Hematopoietic multipotent progenitor cell treated with erythropoietin and hydrocortisone succinate and interleukin-3 and kit ligand, for 4 days (in vitro differentiated cells): ENCODE measurements at places on chromosomes 16 and 17.

DNA sequence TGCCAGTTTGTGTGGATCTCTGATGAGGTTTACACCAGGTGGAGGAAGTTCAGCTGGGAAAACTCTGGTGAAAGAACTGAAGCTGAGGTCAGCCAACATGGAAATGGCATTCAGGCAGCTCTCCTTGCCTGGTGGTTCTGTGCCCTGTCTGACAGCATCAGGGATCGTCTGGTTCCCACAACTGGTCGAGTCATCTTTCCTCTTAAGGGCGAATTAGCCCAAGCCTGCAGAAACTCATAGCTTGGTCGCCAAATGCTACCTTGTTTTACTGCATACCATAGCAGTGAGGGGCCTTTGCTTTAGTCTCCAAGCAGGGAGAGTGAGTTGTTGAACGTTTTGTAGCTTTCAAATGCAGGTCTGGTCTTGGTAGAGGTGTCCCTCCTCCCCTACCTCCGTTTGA is 7.2 kb downstream of the PLCG2 start:
- DNase-seq, result no peak

GRCh38 chr17:6420173-6420641 is 14.7 kb downstream of the AIPL1 start:
- DNase-seq, result peak; percentile 46

DNA sequence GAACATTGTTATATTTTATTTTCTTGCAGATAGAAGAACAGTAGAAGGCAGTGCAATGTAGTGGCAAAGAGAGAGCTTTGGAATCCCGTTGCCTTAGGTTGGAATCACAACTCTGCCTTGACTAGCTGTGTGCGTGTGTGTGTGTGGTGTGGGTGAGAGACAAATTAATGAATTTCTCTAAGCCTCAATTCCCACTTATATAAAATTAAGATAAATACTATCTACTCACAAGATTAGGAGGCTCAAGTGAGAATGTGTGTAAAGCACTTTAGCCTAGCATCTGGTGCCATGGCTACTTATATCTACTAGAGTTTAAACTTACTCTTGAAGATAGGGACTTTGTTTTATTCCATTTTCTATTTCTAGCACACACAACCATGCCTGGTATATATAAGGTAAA is 12.8 kb downstream of the CPD start:
- no peak for DNase-seq

DNA sequence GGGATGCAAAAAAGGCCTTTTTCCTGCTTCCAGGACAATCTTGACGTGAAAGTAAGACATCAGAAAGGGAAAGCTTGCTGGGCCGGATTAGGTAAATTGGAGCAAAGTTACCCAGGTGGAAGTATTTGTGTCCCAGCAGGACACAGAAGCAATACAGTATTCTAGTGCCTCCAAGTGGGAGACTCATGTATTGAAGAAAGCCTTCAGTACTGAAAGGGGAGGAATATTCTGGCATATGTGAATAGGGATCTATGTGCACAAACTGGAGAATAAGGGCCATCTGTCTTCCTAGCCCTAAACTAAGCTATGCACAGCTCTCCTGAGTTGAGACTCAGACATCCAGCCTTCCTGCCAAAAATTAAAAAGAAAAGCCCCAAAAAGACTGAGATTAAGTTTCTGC is 327.3 kb upstream of the CDH8 start:
- DNase-seq, result no peak

DNA sequence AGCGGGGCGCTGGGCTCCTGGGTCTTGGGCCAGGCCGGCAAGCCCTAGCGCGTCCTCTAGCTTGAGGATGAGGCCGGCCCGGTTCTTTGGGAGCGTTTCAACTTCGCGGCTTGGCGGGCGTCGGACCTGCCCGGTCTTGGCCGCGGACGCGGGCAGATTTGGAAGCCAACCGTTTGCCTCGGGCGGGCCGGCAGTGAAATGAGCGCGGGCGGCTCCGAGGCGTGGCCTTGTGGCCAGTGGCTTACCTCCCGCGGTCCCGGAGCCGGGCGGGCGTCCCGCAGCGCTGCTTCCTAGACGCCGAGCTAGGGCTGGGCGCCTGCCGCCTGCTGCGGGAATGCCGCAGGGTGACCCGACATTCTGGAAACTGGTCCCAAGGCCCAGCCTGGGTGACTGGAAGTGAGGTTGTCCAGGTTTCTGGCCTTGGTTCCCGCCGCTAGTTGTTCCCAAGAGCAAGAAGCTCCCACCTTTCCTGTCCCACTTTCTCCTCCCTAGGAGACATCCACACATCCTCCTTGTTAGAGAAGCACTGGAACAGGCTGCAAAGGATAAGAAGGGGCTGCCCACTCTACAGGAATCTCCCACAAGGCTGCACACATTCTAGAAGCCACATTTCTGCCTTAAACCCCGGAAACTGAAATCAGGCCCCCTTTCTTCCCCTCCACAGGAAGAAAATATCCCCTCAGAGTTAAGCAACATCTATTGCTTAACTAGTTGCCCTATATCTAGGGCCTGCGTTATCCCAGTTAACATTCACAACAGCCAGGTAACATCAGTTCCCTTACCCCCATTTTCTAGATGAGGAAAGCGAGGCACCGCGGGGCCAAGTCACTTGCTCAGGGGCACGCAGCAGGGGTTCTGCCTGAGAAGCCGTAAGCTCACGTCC is 4.5 kb upstream of the CBX8 start:
- DNase-seq, result no peak

DNA sequence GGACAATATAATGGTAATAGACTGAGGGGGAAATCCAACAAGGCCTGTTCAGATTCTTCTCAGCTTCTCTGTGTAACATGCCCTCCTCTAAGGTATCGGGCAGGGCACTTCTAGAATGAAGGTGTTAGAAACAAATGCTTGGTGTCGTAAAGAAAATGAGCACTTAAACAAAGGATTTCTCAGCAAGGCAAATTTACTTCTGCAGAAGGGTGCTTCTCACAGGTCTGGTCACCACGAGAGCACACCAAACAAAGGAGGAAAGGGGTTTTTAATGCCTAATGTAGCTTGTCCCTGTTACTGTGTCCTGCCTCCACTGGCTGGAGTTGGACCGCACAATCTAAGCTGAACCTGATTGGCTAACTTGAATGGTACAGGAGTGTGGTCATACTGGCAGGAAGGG is 642.6 kb upstream of the CDH8 start:
- no peak for DNase-seq

DNA sequence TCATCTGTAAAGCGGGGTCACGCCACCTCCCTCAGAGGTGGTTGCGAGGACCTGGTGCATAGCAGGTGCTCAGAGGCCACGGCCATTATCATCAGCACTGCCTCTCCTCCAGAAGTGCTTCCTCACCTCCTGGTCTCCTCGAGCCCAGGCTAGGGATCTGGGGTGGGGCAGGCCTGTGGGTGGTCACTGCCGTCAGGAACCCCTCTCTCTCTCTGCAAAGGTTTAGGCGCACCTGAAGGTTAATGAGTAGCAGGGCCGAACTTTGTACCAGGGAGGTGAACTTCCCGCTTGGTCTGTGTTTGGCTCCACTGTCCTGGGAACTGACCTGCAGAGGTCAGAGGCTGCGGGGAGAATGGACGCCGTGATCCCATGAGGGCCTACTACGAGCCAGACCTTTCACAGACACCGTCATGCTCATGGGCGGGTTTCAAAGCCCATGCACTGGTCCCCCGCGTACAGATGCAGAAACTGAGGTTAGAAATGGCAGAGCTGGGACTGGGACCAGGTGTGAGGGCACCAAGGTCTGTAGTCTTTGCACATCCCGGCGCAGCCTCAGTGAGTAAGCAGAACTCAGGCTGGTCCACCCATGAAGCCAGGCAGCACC is 13.8 kb downstream of the JUP start:
- no peak for DNase-seq

DNA sequence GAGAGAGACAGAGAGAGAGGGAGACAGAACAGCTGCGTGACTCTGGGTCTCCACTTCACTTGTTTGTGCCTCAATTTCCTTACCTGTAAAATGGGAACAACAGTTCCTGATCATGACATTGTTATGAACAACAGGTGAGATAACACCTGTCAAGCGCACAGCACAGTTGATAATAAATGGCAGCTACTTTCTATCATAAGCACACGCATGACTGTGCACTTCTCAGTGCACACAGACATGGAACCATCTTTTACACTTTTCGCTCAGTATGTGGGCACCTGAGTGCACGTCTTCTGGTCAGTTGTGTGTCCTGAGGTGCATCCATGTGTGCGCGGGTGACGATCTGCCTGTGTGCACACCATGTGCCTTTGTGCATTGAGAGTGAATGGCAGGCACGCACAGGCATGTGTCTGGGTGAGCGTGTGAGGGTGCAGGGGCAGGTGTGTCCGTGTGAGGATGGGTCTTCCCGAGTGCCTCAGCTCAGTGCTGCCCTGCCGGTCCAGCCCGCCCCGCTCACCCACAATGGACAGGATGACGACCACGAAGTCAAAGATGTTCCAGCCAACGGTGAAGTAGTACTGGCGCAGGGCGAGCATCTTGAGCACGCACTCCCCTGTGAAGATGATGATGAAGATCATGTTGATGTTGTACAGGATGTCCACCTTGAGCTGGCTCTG is 10.3 kb upstream of the CD79B start:
- no peak for DNase-seq

- no peak for DNase-seq
Measured at GRCh38 chr16:84153660-84154214, 8.6 kb downstream of the DNAAF1 start.

DNA sequence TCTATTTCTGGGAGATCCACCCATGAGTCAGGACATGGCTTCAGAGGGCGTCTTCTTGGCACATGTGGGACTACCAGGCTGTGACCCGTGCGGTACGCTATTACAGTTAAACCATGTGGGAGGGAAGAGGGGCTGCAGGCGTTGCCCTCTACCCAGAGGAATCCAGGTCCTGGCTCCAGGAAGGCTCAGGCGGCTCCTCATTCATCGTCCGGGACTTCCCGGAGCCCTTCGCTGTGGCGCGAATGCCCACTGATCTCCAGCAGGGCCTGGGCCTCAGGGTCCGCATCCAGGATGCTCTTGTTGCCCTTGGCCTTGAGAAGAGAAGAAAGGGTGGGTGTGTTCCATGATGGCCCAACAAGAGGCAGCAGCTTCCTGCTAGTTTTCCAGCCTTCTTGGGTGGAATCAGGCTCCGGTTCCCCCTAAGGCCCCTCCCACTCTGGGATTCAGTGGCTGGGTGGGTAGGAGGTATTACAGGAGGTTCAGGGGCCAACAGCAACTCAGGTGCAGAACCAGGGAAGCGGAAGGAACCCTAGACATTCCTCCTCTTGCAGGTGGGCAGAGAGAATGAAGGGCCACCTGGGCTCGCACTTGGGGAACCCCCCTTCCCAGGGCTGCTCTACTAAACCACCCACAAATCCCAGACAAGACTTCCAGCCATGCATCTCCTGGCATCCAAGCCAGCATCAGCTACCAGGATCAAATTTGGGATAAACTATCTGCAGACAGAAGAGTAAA is 24.6 kb downstream of the MEAK7 start:
- no peak for DNase-seq

DNA sequence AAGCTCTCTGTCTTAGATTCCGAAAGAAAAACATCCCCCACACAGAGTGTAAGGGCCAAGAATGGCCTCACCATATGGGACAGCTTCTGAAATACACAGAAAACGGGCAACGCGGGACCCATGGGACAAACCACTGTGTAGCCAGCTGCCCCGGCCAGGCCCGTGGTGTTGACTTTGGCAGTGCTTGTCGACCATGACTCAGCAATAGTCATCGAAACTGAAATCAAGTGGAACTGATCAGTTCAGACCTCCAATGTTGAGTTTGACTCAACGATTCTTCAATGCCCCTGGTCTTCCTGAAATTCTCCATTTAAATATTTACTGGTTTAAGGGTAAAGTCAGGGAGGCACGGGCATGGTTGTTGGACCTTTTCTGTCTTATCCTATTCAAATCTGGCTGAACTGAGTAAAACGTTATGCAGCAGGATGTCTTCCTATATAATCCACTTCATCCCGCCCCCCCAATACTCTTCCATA is 27.5 kb downstream of the ZFHX3 start:
- peak; percentile 27 for DNase-seq

DNA sequence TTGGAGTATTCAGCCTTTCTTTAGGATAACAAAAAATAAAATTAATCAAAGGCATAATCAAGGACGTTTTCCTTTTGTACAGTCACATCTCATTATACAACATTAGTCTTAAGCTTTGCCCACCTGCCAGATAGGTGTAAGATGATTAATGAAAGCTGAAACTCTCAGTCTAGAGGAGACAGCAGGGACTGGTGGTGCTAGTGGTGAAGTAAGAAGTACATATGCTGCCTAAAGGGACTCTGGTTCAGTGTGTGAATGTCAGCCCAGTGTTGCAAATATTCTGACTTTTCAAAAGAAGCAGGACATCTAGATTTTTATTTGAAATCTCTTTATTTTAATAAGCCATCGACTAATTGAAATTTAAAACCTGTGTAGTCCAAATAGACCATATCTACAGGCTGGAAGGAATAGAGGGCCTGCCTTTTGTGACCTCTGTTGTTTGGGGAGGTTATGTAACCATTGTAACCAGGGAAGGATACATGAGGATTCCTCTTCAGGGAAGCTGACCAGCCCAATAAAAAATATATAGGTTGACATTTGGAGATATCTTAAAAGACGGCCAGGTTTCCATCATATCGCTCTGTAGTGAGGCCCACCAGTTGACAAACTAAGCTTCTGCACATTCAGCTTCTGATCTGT is 54.1 kb downstream of the FTO start:
- DNase-seq, result no peak

DNA sequence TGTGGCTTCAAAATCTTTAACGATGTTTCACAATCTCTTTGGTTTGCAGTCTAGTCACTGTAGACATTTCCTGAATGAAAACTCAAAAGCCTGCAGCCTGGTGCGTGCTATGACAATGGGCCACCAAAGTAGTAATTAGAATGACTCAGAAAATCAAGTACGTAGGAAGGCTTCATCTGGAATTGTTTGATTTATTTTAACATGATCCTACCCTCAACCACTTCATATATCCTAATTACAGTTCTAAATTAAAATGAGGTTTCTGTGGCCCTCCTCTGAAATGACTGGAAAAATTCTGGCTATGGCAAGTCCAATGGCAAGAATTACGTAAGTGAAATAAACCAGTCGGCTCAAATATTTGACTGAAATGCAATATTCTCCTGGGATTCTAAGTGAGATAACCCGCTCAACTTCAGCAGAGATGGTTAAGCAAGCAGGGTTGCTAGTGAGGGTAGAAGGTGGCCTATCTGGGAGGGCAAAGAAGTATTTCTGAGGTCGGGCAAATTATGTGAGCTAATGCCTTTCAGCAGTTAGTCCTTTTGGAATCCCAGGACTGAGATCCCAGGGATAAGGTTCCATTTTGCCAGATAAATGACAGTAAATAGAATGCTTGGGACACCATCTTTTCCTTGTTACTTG is 145.6 kb upstream of the MYOCD start:
- DNase-seq, result no peak

- DNase-seq, result no peak
Measured at GRCh38 chr17:69597898-69598692, 183.6 kb downstream of the MAP2K6 start.
